LoVo (cell line): ENCODE measurements at places on chromosomes 6 and 20.

- DNase-seq: no peak
Observed at GRCh38 chr6:69349771-69350170, 447.0 kb downstream of the LMBRD1 start.

DNA sequence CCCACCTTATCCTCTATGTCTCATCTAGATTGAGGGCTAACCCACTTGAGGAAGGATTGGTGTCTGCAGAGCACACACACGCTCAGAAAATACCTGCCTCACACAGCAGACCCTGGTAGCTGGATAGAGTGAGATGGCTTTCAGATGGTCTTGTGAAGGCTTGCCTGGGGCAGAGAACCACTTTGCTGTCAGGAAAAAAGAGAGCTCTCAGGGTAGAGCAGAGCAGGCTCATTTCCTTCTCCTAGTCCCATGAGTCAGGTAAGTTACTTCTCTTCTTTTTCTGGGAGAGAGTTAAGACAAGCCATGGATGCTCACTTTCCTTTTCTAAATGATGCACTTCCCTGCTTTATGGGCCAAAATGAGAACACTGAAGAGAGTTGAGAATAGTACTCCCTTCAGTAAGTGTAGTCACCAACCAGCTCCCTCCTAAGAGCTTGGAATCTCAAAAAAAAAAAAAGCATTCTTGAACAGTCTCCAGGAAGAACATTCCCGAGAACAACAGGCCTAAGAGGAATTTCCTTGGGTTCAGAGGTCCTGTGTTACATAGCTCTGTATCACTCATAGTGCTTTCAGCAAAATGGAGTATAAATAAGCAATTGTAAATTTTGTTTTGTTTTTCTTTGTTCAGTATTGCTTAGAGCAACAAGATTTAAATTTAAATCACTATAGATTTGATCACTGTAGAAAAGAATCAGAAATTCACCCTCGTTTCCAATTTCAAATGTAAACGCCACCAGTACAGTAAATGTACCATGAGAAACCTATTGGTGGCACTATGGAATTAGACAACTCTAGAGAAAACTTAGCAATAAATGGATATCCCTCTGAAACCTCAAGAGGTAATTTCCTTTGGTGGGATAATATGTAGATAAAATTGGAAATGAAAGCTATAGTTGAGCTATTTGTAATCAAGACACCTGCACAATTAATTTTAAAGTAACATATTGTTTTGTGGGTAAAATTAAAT is 530.3 kb downstream of the RFPL4B start:
- DNase-seq: peak; percentile 26

- DNase-seq: no peak
Observed at GRCh38 chr6:93515736-93516135, 96.4 kb upstream of the EPHA7 start.

DNA sequence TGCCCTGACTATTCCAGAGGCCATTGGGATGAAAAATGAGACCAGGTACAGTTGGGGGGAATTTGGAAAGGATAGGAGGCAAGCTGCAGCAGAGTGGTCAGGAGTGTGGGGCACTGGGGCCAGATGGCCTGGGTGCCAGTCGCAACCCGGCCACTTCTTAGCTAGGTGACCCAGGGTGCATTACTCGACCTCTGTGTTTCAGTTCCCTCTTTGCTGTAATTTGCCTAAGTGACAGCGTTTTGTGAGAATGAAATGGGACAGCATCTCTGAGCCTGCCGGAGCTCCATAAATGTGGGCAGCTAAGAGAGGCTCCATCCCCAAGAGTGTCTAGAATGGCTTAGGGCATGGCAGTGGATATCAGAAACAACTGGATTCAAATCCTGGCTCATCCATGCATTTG is 13.9 kb downstream of the LRFN2 start:
- DNase-seq: no peak

- no peak for DNase-seq
Observed at GRCh38 chr20:1894951-1895673, at the start of gene SIRPA. Gene SIRPA (plus strand): TSS chr20:1895407. CDS start chr20:1895448, 41 bp downstream.

GRCh38 chr20:32535316-32535952 is 49.7 kb downstream of the NOL4L start:
- no peak for DNase-seq
